ENCODE measurements at places on chromosomes 16 and 17.
A peak's percentile ranks its signal among the peaks of the same experiment; 100 is the strongest.

DNA sequence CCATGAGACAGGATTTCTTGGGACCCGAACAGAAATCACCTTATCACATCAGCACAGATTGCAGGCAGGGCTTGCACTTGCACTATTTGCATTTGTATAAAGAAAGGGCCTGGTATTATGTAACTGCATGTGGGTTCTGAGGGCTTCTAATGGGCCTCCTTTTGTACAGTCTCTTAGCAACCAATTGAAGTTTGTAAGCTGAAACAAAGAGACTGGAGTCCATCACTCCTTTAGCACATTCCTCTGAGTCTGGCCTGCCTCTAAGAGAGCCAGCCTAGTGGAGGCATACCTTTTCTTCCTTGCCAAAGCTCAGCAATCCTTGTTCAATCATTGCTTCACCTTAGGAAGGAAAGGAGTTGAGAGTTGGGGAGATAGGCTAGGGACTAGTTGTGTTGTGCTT, 387.1 kb downstream of the XYLT1 start:
- DNase-seq: no peak

- DNase-seq: no peak
These were observed 190.7 kb downstream of the FOXL1 start for GRCh38 chr16:86768999-86769398.

DNA sequence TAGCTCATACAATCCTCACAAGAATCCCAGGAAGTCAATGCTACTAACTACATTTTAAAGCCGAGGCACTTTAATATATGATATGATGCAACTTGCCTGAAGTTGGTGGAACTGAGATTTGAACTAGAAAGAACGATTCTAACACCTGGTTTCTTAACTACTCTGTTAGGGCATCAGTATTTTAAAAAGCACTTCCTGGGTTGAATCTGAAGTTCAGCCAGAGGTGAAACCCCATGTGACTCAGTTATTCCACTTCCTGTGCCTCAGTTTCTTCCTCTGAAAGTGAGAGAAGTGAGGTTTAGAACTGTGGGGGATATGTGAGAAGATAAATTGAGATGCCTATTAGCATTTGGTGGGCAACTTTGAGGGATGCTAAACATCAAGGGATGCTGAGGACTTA, 129.4 kb upstream of the ANKFN1 start:
- DNase-seq: no peak

DNA sequence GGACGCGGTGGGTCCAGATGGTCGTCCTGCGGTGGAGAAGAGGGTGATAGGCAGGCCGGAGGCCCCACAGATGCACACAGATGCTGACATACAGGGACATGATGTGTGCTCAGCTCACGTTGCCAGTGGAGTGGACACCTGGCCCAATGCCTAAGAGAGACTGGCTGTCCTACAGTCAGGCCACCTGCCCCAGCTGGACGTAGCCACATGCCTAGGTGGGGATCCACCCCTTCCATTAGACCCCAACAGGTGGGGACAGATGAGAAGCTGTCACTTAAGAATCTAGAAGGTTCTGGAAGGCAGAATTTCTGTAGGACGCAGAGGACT, 117.6 kb upstream of the ZNF750 start:
- no peak for DNase-seq

- DNase-seq: no peak
These were observed 274.0 kb downstream of the PHKB start for GRCh38 chr16:47734987-47735594.

- no peak for DNase-seq
These were observed 35.6 kb downstream of the ABR start for GRCh38 chr17:1144162-1144561.

GRCh38 chr16:22188595-22189442, 17.3 kb upstream of the EEF2K start:
- DNase-seq: peak; percentile 49

DNA sequence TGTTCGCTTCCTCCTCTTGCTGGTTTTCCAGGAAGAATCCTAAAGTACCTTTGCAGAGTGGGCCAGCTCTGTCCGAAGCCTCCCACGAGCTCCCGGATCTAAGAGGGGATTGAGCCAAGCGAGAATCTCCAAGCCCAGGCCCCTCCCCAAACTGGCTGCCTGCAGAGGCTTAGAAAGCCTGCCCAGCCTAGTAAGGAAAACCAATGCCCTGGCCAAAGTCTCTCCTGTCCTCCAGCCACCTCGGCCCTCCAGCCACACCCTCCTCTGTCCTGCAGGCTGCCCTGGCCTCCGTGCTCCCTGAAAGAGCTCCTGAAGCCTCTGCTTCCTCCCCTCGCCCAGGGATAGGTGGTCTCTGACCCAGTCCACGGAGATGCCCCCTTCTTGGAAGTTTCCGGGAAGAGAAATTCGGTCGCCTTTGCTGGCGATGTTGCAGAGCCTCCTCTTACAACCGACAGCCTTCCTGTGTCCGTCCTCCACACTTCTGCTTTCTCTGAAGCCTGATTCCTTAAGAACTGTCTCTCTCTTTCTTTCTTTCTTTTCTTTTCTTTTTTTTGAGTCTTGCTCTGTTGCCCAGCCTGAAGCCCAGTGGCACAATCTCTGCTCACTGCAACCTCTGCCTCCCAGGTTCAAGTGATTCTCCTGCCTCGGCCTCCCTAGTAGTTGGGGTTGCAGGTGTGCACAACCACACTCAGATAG, 54.9 kb upstream of the TOB1 start:
- no peak for DNase-seq

- DNase-seq: no peak
These were observed 19.2 kb upstream of the ZFHX3 start for GRCh38 chr16:73066927-73067670.

DNA sequence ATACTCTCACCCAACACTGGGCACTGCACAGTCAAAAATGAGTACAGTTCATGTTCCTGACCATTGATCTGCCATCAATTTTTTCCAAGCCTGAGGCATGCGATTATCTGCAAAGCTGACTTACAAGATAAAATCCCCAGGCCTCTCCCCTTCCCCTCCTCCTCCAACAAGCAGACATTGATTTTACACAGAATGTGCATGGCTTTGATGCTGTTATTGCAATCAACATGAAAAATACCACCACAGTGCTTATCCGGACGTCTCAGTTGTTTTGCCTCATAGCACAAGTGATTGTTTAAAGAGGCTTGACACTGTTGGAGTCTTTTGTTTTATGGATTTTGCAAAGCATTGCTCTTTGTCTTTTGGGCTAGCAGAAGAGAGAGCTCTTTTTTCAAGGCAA, 163.8 kb downstream of the TOX3 start:
- no peak for DNase-seq

GRCh38 chr16:72876221-72876620, 171.7 kb downstream of the ZFHX3 start:
- no peak for DNase-seq

GRCh38 chr16:79601931-79602627, 1.5 kb upstream of the MAF start:
- peak; percentile 90 for DNase-seq

GRCh38 chr16:12009922-12010321, 33.4 kb downstream of the SNX29 start:
- DNase-seq: no peak
